ENCODE measurements at places on chromosomes 6 and 20.

DNA sequence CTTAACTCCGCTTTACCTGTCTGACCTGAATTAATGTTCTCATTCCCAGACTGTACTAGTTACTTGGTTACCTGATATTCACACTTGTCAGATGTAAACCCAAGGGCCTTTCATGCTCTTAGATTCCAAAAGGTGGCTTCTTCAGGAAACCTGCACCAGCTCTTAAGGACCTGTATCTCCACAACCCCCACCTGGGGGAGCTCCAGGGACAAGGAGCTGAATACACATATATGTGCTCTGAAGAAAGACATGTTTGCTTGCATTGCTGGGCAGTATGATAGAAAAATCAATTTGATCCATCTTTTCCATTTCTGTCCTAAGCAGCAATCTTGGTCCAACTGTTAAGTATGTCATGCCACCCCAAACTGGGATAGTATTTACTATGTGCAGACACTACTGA is 64.8 kb upstream of the POU3F2 start:
- no peak for DNase-seq

- no peak for DNase-seq
Measured at GRCh38 chr6:17716221-17716620, 9.5 kb upstream of the NUP153 start.

DNA sequence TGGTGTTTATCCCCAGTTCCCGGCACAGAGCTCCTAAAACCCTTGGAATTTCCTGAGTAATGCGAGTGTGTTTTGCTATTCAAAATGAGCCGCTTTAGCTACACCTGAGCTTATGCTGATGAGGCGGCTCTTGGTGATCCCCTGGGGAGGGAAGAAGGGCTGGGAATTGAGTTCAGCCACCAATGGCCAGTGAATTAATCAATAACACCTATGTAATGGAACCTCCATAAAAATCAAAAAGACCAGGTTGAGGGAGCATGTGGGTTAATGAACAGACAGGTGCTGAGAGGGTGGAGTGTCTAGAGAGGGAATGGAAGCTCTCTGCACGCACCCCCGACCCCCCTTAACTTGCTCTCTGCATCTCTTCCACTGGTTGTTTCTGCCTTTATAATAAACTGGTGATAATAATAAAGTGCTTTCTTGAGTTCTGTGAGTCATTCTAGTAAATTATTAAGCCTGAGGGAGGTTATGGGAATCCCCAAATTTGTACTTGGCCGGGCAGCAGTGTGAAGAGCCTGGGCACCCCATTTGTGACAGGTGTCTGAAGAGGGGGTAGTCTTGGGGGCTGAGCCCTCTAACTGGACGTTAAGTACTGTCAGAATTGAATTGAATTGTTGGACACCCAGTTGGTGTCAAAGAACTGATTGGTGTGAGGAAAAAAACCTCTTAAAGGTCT is 24.6 kb upstream of the SERPINB1 start:
- no peak for DNase-seq

- peak; percentile 97 for DNase-seq
Measured at GRCh38 chr20:49344975-49345374, 67.1 kb upstream of the ZNFX1 start.
